ENCODE measurements at places on chromosomes 4 and X.
A peak's percentile ranks its signal among the peaks of the same experiment; 100 is the strongest.

DNA sequence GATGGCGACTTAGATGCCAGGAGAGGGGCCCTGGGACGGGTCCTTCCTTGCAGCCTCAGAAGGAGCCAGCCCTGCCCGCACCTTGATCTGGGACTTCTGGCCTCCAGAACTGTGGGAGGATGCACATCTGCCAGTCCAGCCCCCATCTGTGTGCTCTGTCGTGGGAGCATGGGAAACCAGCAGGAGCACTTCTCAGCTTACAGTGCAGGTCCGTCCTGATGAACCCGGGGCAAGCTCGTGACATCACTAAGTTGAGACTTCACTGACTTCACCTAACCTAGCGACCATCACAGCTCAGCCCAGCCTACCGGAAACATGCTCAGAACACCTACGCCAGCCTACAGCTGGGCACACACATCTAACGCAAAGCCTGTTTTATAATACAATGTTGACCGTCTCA, 38.1 kb downstream of the ABLIM2 start:
- no peak for DNase-seq

DNA sequence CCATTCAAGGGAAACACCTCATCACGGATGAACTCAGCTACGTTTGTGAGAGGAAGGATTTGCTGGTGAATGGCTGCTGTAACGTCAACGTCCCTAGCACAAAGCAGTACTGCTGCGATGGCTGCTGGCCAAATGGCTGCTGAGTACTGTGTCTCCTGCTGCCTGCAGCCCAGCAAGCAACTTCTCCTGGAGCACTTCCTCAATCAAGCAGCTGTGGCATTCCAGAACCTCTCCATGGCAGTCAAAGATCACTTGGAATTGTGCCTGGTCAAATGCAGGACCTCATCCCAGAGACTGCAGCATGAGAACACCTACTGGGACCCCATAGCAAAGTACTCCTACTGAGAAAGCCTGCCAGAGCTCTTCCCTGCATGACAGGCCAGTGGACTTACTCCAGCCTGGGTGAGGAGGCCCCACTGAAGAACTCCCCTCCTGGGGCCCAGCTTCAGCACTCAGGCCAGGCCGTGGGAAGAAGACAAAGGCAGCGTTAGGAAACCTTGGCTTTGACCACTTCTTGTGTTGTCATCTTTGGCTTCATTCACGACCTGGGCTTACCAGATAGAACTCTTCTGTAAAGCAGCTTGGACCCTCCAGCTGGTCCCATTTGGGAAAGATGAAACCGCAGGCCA, 244.3 kb downstream of the RBMX2 start:
- no peak for DNase-seq

- DNase-seq, result no peak
These were observed 46.8 kb downstream of the CRLF2 start for GRCh38 chrX:1165535-1166196.

- DNase-seq, result no peak
These were observed 48.9 kb downstream of the SLC34A2 start for GRCh38 chr4:25704516-25704915.

- DNase-seq, result peak; percentile 50
These were observed 8.8 kb downstream of the EPHA5 start for GRCh38 chr4:65661471-65661870.

DNA sequence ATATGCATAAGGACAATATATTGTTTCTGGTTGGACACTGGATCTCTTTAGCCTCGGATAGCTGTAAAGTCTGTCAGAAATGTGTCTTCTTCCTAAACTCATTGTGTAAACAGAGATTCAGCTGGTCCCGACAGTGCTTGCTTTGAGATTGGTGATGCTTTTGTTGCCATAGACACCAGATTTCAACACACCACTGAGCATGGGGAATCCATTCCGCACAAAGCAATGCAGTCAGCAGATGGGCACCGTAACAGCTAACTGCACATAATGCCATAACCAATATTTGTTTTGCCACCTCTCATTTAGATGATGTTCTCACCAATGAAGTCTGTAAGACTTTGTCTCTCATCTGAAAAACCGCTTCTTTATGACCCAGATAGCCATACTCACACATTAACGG, 33.3 kb upstream of the FAM47C start:
- no peak for DNase-seq

- no peak for DNase-seq
These were observed 4.8 kb downstream of the CAPN6 start for GRCh38 chrX:111265486-111265885.

- DNase-seq, result peak; percentile 47
These were observed 19.5 kb downstream of the ZAR1 start for GRCh38 chr4:48509543-48509942.

DNA sequence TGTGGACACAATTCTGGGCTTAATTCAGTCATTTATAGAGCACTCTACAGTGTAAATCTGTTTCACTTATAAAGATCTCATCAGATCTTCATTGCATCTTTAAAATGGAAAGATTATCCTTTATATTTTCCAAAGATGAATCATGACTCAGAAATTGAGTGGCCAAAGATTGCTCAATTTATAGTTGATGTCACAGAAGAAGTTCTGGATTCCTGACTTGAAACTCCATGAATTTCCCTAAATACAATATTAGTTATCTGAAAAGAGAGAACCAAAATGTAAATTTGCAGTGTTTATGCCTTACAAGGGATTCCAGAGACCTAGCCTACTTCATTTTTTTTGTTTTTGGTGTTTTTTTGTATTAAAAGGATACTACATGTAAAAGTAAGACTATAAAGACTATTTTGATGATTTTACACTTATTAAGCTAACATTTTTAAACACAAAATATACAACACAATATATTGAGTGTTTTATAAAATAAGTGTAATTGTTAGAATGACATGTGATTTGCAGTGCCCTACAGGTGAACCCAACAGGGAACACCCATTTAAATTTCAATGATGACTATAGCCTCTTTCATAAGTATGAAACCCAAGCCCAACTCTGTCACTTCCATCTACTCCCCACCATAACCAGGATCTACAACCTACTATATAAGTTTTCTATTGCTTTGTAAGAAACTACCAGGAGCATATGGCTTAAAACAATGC, 183.5 kb downstream of the PCDH7 start:
- peak; percentile 74 for DNase-seq

- no peak for DNase-seq
These were observed 1205.5 kb downstream of the ARAP2 start for GRCh38 chr4:35038845-35039244.

- DNase-seq, result no peak
These were observed 43.3 kb upstream of the MAGEA8 start for GRCh38 chrX:149837639-149838038.

DNA sequence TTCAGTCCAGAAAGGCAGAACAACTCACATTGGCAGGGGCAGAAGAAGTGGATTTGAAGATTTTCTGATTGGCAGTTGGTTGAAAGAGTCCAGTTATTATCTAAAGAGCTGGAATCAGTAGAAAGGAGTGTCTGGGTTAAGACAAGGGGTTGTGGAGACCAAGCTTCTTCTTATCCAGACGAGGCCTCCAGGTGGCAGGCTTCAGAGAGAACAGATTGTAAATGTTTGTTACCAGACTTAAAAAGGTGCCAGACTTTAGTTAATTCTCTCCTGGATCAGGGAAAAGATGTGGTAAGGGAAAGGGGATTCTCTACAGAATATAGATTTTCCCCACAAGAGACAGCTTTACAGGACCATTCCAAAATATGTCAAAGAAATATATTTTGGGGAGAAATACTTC, 36.7 kb upstream of the TLR3 start:
- no peak for DNase-seq

DNA sequence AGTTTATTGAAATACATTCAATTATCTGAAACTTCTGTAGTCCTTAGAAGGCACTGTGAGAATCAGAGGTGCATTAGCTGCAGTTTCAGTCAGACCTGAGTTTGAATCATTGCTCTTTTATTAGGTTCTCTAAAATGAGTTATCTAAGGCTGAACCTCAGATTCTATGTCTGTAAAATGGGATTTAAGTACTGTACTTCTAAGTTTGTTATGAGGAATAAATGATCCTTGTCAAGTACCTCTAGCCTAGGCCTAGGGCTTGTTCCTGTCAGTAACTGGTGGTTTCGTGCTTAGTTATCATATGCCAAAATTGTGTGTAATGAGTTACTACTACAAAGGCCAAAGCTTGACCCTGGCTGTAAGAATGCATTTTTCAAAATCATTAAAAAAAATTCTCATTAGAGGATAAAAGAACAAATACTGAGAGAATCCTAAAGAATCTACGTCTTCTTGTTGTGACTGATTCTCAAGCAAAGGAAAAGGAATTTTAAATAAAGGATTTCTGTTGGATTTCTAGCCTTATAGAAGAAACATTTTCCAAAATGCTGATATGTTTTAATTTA, 65.8 kb downstream of the SLIT2 start:
- peak; percentile 30 for DNase-seq

GRCh38 chrX:4831574-4831973, 1118.1 kb upstream of the PRKX start:
- DNase-seq, result no peak

DNA sequence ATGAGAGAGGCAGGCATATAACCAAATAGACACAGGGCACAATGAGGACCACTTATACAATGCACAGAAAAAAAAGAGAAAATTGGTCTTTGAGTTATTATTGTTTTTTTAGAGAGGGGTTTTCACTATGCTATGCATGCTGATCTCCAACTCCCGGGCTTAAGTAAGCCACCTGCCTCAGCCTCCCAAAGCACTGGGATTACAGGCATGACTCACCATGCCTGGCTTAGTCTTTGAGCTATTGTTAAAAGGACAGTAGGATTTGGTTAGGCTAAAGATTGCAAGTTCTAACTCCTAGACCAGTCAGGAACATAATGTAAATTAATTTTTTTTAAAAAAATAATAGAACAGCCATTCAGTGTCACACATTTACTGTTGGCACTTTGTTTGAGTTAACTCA, 340.1 kb downstream of the GPAT3 start:
- DNase-seq, result peak; percentile 39

DNA sequence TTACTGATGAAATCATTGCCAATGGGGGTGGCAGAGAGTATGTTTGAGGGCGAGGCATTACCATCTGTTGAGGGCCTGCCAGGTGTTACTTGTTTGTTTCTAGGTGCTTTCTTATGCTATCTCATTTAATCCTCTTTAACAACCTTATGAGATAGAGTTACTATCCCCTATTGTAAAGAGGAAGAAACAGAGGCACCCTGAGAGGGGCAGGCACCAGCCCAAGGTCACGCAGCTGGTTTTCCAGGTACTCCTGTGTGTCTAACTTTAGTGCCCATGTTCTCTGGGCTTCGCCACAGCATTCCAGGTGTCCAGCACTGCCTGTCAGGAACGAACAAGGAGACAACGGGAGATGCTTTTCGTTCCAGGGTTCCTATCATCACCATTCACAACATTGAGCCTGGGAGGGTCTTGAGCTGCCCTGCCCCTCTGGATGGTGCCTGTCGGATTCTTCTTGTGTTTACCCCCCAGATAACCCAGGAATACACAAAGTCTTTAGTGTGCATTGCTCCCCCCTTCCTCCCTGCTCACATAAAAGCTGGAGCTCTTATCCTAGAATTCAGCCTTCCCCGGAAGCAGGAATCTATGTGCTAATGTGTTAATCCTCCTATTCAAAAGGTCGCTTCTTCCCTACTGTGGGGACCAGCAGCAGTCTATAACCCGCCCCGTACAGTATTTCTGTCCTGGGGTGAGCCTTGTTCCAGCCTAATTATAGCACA, 24.9 kb upstream of the GPC4 start:
- no peak for DNase-seq

- DNase-seq, result no peak
These were observed 72.6 kb downstream of the TAF1 start for GRCh38 chrX:71438750-71439149.

DNA sequence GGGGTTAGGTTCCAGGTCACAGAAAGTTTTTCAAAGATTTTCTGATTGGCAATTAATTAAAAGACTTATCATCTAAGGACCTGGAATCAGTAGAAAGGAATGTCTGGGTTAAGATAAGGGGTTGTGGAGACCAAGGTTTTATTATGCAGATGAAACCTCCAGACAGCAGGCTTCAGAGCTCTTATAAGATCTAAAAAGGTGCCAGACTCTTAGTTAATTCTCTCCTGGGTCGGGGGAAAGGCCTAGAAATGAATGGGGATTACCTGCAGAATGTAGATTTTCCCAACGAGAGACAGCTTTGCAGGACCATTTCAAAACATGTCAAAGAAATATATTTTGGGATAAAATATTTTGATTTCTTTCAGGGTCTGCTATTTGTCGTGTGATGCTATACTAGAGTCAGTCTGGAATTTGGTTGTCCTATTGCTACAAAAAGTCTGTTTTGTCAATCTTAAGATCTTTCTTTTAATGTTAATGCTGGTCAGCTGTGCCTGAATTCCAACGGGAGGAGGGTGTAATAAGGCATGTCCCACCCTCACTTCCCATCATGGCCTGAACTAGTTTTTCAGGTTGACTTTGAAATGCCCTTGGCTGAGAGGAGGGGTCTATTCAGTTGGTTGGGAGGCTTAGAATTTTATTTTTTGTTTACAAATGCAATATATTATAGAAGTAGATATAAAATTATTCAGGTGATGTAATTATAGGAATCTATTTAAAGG, 15.8 kb downstream of the EGF start:
- no peak for DNase-seq

GRCh38 chr4:6824772-6825402, 42.4 kb downstream of the KIAA0232 start:
- DNase-seq, result no peak

- no peak for DNase-seq
These were observed 34.0 kb downstream of the LHFPL1 start for GRCh38 chrX:112645774-112646173.

DNA sequence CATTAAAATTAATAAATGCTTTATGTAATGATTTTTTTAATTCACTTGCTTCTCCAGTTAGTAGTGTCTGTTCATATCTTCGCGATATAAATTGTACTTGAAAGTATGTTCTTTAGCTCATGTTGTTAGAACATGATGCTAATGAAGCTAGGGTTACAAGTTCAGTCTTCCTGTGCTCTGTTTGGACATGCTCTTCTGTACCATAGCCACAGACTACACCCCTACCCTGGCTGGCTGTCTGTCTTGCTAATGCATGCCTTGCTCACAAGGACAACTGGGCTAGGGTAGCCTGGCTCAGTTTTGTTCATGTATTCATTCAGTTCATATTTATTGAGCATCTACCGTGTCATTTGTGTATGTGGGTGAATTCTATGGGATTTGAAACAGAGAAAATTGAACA, 50.8 kb upstream of the MTMR1 start:
- no peak for DNase-seq

- DNase-seq, result peak; percentile 33
These were observed 259.6 kb downstream of the C4orf33 start for GRCh38 chr4:129355516-129355915.

DNA sequence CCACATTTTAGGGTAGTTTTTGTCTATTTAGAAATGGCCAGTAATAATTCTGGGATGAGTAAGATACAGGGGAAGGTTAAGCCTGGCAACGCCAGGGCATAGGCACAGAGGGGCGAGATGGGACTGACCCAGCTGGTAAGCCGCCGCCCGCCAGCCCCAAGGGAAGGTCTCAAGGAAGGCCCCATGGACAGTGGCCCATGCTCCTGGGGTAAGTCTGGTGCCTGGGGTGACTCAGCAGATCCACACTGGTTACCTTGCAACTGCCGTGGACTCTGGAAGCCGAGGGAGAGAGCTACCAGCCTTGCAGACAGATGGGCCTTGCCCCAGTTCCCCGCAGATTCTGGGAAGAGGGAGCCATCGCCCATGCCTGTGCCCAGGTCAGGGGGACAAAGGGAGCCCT, 179.4 kb downstream of the AFAP1 start:
- DNase-seq, result no peak

- no peak for DNase-seq
These were observed 13.8 kb downstream of the TMEM175 start for GRCh38 chr4:946103-946450.
